ENCODE measurements at places on chromosomes 7 and 10.

- no peak for DNase-seq
Measured at GRCh38 chr7:100418930-100419659, 9.4 kb downstream of the ZCWPW1 start.

GRCh38 chr10:104260775-104261115 lies 6.1 kb downstream of the GSTO1 start:
- no peak for DNase-seq

DNA sequence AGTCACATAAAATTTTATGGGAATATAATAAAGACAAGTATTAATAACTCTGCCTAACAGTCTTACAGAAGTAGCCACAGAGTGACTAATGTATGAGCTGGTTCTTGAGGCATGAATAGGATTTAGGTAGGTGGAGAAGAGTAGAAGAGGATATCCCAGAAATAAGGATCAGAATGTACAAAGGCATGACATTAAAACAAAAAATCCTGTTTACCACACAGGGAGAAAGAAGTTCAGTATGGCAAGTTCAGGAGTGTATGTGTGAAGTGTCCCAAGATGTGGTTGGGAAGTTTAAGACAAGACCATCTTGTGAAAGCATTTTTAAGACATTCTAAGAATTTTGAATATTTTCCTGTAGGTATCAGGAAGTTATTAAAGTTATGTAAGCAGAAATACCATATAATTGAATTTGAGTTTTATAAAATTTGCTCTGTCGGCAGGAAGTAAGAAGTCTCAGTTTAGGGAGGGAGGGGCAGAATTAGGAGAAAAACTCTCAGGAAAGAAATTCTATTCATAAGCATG lies 64.7 kb upstream of the CAV2 start:
- DNase-seq: no peak

DNA sequence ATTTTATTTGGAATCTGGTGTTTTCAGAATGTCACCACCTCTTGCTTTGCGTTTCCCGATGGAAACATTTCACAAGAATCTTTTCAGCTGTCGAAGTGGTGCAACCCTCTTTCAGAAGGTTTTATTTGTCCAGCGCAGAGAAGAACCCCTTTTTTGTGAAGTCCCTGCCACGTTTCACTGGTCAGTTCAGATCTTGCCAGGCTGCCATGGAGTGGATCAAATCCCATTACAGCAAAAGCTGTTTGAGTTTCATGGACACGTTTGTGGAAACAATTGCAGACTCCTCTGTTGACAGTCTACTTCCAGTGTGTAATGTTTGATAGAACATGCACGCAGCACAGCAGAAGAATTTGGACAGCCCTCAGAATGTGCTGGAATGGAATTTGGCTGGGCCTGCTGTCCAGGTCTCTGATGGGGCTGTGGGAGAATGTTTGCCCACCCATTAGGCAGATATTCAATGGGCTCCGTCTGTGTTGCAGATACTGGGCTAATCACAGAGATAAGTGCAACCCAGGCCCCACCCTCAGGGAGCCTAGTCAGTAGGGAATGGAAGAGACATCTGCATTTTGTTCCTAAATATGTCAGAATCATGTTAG lies 143.2 kb downstream of the GRK5 start:
- DNase-seq: no peak

- no peak for DNase-seq
Measured at GRCh38 chr7:95225301-95225700, 99.0 kb downstream of the PON1 start.

DNA sequence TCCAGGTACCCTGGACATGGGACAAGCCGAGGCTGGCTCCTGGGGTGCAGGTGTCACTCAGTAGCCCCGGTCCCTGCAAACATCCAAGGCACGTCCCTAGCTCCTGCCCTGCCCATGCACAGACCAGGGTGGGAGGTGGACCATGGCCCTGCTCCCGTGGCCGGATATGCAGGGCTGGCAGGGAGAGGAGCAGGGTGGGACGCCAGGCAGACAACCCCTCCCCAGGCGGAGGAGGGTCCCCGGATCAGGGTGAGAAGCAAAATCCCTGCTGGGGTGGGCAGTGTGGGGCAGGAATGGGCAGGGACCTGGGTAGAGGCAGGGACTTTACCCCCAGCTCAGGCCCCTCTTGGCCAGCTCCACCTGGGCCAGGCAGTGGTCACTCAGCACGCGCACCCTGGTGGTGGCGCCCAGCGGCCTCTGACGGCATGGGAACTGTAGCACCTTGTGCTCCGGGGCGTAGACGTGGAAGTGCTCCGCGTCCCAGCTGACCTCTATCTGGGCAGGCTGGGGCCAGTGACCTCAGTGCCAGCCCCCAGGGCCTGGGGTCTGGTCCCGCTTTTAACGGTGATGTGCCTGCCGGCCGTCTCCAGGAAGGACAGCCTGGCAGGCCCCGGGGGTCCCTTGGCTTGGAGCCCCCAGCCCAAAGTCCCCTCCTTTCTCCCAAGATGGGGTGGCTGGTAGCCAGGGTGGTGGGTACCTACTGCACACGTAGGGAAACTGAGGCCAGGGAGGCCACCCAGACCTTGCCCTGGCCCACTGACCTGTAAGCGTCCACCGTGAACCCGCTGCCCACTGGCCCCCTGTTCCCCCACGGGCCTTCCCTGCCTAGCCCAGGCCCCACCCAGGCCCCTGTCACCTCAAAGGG lies 1.2 kb downstream of the GRIFIN start:
- no peak for DNase-seq
